ENCODE measurements at places on chromosomes 2 and 18.

- no peak for DNase-seq
These were observed 13.5 kb downstream of the CCDC121 start for GRCh38 chr2:27615316-27615715.

DNA sequence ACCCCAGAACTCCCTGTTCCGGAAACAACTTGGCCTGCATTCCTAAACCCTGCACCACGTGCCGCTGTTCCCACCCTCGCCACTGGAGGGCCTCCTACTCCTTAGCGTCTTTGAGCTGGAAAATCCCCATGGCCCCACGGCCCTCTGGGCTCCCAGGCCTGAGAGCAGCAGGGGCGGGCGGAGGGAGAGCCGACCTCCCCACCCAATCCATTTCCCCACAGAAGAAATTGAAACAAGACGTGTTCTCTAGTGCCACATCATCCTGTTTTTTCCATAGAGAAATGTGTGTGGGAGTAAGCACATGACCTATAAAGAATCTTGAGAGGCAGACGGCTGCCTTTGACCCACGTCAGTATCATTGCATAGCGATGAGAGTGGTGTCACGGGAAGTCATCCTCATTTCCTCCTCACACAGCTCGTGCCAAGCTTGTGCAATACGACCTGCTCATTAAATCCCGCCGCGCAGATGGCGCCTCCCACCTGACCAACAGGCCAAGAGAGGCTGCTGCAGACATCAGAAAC, 79.2 kb downstream of the LAMA1 start:
- DNase-seq, result no peak

GRCh38 chr2:239881561-239882320, 143.4 kb downstream of the NDUFA10 start:
- no peak for DNase-seq

- DNase-seq, result no peak
These were observed 102.3 kb upstream of the NEUROD1 start for GRCh38 chr2:181782660-181783059.

All from stimulated activated CD8-positive, alpha-beta memory T cell treated with anti-CD3 and anti-CD28 coated beads, Interleukin-2, amount 100 ng/mL, for 48 hours (primary cell).